SW 1271 (cell line): ENCODE measurements at places on chromosomes 12 and 14.

GRCh38 chr14:81236138-81236537, 15.4 kb upstream of the GTF2A1 start:
- no peak for DNase-seq

- no peak for DNase-seq
Observed at GRCh38 chr12:54131641-54132280, 57.0 kb downstream of the SMUG1 start.

GRCh38 chr12:70468741-70469140, 102.7 kb downstream of the KCNMB4 start:
- DNase-seq: no peak

GRCh38 chr12:7008864-7009263, 9.4 kb downstream of the LPCAT3 start:
- DNase-seq: no peak

DNA sequence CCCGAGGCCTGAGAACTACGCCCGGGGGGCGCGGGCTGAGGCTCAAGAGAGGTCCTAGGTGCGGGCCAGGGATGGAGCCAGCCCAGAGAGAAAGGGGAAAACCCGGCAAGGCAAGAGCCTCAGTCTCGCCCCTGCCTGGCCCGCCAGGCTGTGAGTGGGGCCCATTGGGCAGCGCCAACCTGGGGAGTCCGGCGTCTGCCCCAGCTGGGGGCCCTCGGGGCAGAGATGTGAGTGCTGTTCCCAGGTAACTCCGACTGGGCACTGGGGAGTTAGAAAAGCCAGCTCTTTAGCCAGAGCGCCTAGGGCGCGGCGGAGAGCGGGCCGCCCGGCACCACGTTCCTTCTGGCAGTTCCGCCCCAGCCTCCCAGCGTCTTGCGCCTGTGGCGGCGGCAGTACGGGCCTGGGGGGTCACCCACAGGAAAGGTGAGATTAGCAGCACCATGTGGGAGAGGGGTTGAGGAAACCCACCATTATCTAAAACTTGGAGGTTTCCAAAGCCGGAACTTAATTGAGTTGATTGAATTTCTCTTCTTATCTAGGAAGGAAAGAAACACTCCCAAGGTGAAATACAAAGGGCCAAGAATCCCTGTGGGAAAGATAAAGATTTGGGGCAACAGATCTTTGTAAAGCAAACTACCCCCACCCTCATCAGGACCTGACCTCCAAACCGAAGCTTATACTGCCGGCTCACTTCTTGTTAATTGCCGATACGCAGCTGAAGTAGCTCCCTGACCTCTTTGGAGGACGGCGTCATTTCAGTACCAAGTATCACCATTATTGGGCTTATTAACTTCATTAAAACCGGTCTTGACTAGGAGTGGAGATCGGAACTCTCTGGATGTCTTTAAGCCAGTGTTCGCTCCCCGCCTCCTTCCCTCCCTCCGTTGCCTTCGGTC, 11.6 kb downstream of the OTX2 start:
- DNase-seq: no peak

- DNase-seq: no peak
Observed at GRCh38 chr12:1281683-1282366, 290.8 kb downstream of the ERC1 start.

- no peak for DNase-seq
Observed at GRCh38 chr12:116492703-116493324, 66.4 kb upstream of the MAP1LC3B2 start.

DNA sequence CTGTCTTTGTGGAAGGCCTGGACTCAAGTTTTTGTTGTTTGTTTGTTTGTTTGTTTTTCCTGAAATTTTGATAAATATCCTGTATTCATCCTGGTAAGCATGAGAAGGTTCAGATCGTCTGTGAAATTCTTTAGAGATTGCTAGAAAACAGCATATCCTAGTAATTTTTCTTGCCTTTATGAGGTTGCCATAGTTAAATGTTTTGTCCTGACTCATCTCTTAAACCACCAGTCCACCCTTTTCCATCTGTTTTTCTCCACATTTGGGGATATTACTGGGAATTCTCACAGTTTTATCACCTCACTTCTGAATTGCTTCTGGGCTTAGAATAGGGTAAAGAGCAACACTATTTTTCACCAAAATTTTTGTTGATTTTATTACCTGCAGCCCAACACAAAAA, 248.3 kb downstream of the FBXL14 start:
- DNase-seq: no peak

DNA sequence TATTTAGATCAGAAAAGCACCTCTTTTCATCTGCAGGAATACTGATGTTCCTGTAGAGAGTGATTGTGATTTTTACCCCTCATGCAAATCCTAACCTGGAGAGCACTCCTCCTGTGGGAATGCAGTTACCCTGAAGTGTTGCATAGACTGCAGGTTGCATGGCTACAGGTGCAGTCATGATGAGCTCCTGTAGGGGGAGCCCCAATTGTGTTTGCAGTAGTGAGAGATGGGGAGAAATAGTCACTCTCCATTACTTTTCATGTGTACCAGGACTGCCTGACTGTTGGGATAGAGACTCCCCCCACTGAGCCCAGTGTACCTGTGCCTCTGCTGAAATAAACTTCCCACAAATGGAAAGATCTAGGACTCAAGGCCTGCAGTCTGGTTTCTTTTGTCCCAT, 1086.5 kb downstream of the SLC6A15 start:
- DNase-seq: no peak

GRCh38 chr12:6373022-6373787, 2.2 kb downstream of the SCNN1A start:
- DNase-seq: no peak

- no peak for DNase-seq
Observed at GRCh38 chr14:24806061-24806678, 172.2 kb upstream of the GZMB start.

DNA sequence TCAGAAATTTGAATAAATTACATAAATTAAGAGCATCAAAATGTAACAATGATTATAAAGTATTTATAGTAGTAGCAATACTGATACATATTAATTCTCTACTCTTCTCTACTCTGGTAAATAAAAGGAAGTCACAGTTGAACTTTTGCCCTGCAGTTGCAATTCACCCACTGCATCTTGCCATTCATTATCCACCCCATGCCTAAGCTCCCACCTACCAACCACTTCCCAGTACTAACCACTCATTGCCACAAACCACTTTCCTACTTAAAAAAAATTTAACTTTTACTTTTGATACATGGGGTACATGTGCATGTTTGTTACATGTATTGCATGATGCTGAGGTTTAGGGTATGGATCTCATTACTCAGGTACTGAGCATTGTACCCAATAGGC, 174.0 kb downstream of the RASSF9 start:
- DNase-seq: no peak

DNA sequence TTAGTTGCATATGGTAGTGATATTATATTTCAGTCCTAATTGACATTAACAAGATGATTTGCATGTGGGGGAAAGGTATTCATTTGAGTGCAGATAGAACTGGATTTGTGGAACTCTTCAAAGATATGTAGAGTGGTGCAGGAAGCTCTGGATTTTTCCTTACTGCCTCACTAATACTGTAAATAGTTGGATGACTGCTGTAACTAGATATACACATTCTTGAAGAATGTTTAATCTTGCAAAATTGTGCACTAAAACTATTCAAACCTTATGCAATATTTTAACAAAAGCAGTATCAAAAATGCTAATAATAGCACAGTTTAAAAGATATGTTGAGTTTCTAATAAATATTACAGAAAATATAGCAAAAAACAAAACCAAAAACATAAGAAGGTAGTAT, 43.1 kb upstream of the ATF7IP start:
- DNase-seq: no peak

DNA sequence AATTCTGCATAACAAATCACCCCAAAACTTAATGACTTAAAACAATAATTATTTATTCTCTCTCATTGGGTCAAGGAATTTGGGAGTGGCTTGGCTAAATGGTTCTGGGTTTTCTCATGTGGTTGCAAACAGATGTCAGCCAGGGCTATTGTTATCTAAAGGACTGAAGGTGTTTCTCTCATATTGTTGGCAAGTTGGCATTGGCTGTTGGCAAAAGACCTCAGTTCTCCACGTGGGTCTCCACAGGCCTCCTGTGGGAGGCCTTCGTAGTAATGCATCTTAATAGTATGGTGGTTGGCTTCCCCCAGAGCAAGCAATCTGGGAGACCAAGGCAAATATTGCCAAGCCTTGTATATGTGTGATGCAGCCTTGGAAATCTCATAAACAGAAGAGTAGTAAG, 14.4 kb downstream of the GALNT16 start:
- no peak for DNase-seq

- DNase-seq: no peak
Observed at GRCh38 chr14:34365309-34365915, 96.6 kb downstream of the SPTSSA start.

GRCh38 chr14:55807881-55808379, 227.9 kb downstream of the KTN1 start:
- no peak for DNase-seq

DNA sequence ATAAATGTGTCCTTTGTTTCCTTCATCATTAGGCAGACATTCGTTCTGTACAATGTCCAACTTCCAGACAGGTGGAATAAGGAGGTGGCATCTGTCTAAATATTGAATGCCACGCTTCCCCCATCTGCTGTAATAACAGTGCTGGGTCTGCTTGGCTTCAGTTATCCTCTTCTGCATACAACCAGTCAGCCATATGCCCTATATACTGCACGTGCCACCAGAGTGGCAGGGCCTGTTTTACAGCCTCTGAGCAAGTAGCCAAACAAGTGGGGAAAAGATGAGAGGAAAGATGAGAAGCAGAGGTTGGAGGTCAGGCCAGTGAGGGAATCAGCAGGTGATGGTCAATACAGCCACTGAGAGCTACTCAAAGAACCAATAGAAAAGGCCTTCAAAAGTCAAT, 55.4 kb downstream of the OTX2 start:
- no peak for DNase-seq

GRCh38 chr12:99026332-99027054, 381.4 kb downstream of the APAF1 start:
- DNase-seq: no peak

- DNase-seq: no peak
Observed at GRCh38 chr14:101444116-101444515, 117.2 kb upstream of the DIO3 start.

DNA sequence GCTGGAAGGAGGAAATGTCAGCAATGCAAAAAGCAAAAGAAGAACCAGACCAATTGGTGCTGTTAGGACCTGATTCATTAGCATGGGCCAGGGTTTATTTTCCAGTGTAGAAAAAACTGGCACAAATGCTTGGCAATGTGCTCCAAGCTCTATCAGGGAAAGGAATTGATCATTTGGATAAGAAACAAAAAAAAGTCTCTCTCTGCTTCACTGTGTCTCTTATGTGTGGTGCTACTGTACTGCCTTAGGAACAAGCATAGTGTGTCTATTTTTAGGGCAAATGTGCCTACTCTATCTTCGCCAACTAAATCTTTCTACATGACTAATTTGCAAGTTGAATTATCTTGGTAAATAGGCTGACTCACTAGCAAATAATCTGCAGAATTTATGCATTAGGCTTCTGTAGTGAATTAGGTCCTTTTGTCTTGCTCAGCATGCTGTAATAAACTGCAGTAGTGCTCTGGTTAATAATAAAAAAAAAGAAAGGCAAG, 236.7 kb downstream of the MDGA2 start:
- DNase-seq: peak; percentile 3

DNA sequence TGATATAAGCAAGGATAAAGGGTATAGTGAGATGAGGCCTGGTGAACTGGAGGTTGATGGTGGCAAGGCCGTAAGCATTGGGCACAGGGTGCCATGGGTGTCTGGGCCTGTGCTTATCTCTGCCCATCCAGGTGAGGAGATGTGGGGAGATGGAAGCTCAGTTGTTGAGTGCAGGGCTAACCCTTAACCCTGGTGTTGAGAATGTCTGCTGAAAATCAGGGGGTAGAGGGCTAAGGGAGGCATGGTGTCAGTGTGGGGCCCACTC, 86.1 kb downstream of the SYNE2 start:
- no peak for DNase-seq

GRCh38 chr14:98926146-98926545, 345.9 kb downstream of the BCL11B start:
- DNase-seq: no peak

GRCh38 chr12:101713059-101713682, 15.7 kb downstream of the CHPT1 start:
- no peak for DNase-seq

GRCh38 chr14:54688229-54688628, 121.3 kb downstream of the SAMD4A start:
- no peak for DNase-seq

- no peak for DNase-seq
Observed at GRCh38 chr12:110223777-110224378, 57.2 kb upstream of the ATP2A2 start.

DNA sequence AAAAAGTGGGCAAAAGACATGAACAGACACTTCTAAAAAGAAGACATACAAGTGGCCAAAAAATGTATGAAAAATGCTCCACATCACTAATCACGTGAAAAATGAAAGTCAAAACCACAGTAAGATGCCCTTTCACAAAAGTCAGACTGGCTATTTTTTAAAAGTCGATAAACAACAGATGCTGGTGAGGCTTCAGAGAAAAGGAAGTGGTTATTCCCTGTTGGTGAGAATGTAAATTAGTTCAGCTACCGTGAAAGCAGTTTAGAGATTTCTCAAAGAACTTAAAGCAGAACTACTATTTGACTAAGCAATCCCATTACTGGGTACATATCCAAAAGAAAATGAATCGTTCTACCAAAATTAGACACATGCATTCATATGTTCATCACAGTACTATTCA, 237.0 kb downstream of the KIF21A start:
- no peak for DNase-seq

DNA sequence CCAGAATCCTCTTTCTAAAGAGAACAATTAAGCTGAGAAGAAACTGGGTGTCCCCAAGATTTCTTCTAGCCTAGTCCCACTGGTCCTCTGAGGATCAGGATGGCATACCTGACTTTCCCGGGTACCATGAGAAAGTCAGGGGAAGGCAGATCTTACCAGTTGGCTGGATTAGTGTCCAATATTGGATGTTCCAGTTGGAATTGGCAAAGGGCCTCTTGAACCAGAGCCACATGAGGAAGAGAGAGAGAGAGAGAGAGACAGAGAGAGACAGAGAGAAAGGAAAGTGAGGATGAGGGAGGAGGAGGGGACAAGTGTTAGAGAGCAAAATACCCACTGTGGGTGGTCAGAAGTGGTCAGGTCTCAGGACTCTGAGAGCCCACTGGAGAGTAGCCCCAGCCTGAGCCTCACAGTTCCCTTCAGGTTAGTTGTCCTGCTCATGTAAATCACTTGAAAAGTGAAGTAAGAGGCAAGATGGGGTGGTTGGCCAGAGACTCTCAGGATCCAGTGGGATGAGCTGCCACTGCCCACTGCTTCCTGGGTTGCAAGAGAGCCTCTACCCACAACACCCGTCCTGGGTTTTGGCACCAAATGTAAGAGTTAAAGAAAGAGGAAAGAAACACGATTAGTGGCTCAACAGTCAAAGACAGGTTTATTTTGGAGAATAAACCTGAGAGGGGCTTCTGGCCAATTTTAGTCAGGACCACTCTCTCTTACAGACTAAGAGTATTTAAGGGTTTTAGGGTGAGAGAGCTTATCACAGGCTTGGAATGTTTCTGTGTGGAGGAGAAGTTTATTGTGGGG, 28.4 kb upstream of the A2M start:
- DNase-seq: no peak

- DNase-seq: no peak
Observed at GRCh38 chr12:49043856-49044258, 16.7 kb downstream of the KMT2D start.
